ENCODE measurements at places on chromosomes 6 and 20.

GRCh38 chr6:163935158-163935762 is 520.7 kb downstream of the QKI start:
- no peak for DNase-seq

- no peak for DNase-seq
These were observed 1.2 kb downstream of the IRF4 start for GRCh38 chr6:392441-393390.

DNA sequence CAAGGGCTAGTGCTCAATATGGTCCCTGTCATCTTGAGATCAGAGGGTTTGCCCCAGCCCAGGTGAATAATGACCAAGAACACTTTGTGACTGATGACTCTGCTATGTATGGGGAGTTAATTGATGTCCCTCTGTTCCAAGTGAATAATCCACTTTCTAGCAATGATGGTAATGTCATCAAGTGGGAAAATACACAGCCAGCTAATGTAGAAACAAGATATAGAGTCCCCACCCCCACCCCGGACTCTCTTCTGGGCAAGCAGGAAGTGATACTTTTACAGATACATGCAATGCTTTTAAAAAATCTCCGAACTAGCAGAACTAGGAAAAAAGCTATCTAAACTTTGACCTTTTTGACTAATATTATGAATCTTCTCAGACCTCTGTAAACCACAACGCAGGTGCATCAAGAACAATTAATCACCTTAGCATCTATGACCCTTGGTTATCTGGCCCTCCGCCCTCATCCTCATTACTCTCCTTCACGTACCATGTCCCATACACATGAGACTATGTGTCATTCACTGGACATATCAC is 30.5 kb downstream of the CNR1 start:
- DNase-seq = no peak

GRCh38 chr20:23550227-23550626 is 18.1 kb downstream of the CST9L start:
- DNase-seq = no peak

DNA sequence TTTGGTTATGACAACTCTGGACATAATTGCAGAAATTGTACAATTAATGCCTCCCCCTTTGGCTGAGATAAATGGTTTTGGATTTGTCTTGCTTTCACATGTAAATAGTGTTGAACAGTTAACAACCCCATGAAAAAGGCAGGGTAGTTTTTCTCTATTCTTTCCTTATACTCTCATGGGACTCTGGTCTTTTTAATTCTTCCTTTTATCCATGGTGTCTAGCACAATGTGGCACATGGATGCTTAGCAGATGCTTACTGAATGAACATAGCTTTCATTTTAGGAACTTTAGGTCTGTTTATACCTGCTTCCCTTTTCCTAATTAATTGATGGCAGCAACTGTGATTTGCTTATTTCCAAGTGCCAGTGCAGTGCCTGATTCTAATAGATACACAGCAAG is 75.6 kb downstream of the NCOA3 start:
- DNase-seq = no peak

- DNase-seq = no peak
These were observed 13.0 kb upstream of the PFDN4 start for GRCh38 chr20:54194724-54195438.

DNA sequence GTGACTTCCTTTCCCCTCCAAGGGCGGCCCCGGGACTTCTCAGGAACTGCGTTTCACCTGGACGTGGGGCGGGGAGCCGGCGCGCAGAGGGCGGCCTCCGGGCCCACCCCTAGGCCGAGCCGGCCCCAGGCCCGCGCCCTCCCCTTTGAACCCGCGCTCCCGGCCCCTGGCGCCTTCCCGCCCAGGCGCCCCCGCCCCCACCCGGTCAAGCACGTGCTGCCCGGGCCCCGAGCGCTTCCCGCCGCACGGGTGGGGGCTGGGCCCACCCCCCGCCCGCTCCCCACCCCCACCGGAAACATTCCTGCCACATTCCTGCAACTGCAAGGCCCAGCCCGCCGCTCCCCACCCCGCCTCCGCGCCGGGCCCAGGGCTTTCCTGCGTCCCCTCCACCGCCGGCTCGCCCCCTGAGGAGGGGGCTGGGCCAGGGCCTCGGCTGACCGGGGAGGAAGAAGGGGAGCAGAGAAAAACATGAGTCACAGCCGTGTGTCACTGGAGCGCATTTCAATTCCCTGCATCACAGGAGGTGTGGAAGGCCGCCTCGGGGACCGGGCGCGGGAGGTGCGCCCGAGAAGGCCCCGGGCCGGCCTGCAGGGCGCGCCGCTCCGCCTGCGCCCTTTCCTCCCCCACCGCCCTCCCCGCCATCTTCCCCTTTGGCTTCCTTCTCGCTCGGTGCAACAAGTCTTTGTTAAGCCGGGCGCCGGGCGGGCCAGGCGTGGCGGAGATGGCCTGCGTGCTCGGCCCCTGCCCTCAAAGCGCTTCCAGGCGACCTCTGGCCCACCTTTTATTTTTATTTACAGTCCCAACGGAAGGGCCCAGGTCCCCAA is 1.2 kb upstream of the HMGA1 start:
- peak; percentile 52 for DNase-seq

GRCh38 chr20:43642548-43642947 is 24.4 kb upstream of the MYBL2 start:
- no peak for DNase-seq

- no peak for DNase-seq
These were observed 24.0 kb downstream of the C6orf132 start for GRCh38 chr6:42118162-42119001.

DNA sequence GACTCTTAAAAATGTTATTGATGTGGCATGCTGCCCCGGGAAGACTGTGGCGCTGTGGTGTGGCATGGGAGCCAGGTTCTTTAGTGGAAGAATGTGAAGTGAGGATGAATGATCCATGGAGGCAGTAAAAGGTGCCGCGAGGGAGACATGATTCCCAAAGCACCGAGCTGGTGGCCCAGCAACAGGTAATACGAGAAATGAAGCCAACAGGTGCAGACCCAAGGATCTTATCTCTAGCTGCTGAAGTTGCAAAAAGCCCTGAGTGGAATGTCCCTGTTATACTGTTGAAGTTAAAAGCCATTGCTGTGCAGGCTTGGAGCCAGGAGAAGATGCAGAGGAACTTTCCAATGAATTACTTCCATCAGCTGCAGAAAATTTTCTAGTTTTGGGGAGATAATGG is 53.5 kb downstream of the OR2B6 start:
- DNase-seq = no peak

DNA sequence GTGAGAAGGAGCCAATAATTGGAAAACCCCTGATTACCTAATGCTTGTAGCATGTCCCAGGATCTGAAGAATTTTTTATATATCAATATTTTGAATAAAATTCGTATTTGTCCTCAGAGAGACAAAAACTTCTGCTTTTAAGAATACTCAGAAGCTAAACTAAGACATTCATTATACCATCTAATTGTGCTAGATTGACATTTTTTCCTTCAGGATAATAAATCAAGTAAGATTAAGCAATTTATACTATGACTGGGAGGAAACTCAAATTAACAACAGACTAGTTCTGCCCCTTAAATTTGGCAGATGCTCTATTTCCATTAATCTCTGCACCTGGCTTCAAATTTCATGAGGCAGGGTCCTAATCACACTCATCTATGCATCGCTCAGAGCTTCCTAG is 291.4 kb downstream of the PLCB1 start:
- no peak for DNase-seq

DNA sequence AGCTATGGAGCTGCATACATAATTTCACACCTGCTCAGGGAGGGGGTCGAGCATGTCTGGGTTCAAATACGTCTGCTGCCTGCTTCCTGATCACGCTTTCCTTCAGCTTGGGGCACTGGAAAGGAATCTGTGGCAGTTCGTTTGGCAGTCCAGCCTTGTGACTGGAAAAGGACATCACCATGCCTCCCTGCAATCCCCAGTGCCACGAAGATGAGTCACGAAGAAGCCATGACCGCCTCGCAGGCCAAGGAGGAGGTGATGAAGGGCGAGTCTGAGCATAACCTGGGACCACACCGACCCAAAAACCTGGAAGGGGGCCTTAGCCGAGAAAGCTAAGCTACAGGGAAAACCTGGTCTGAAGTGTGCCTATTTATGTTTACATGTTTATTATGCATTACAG is 13.1 kb downstream of the JAG1 start:
- DNase-seq = no peak

DNA sequence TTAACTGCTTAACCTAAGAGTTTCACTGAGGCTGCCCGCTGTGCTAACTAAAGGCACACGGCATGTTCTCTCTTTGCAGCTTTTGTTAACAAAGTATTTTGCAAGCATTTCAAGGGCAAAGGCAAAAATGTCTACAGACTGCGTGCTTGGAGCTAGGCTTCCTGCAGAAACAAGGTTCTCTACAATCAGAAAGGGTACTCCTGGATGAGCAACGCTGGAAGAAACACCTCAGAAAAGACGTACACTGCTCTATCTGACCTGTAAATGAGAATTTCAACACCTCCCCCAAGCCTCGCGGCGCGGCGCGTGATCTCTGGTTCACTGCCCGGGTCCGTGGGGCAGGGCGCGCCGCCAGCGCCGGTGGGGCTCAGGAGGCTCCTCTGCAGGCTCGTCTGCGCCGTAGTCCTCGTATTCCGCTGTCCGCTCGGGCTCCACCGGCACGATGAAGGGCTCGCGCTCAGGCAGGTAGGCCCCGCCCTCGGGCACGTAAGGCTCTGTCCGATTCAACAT is 120.9 kb downstream of the COL12A1 start:
- DNase-seq = peak; percentile 14

DNA sequence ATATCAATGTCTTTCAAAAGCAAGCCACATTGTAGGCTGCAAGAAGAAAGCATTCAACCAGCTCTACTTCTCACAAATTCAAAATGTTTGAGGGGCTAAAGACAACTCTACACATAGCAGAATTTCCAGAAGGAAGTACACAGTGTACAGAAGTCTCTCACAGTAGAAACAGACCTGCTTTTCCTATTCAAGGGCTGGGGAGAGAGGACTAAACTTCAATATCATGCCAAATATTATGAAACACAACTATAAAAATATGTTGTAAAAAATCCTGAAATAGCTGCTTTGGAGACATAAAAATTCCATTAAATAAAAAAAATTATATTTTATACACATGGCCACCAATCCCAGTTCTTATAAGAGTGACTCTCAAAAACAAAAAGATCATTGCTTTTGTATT is 70.8 kb upstream of the IPCEF1 start:
- DNase-seq = no peak

Data from tongue (tissue), 3 donors.